Cardiac atrium fibroblast (primary cell): ENCODE measurements at places on chromosomes 3 and 15. TPM values are rescaled to one million over a fixed set of nuclear protein-coding genes. Genes with fewer than 3 reads are reported as not detected.

Gene CLDN11
- total RNA-seq, result 163 and 225 TPM in 2 replicates

Gene ACP3
- 1.5 and 1.8 TPM in 2 replicates for total RNA-seq

Gene CIAO2A
- total RNA-seq, result 42.9 and 69.3 TPM in 2 replicates

Gene CCR4
- 0.32 TPM in 1 of 2 replicates, not detected in the other for total RNA-seq

Gene ADGRG7
- not detected in 2 replicates for total RNA-seq

Gene SKOR1
- total RNA-seq, result not detected in 2 replicates

Gene GOLGA8T
- not detected in 2 replicates for total RNA-seq

Gene CPLX3
- not detected in 2 replicates for total RNA-seq

Gene PLCH1
- total RNA-seq, result not detected in 2 replicates

Gene LIPC
- 0.16 and 0.90 TPM in 2 replicates for total RNA-seq

Gene ALPK3
- total RNA-seq, result 0.97 and 6.0 TPM in 2 replicates

Gene CPB1
- not detected in 2 replicates for total RNA-seq

Gene ALAS1
- 22.7 and 29.6 TPM in 2 replicates for total RNA-seq

Gene FGF12
- total RNA-seq, result 2.6 TPM in 1 of 2 replicates, not detected in the other

Gene SCG5
- 2.6 and 3.2 TPM in 2 replicates for total RNA-seq

Gene ATP13A5
- not detected in 2 replicates for total RNA-seq

Gene ICE2
- 7.8 and 11.7 TPM in 2 replicates for total RNA-seq

Gene PLOD2
- 318 and 416 TPM in 2 replicates for total RNA-seq

Gene DGKG
- total RNA-seq, result 0.16 and 0.72 TPM in 2 replicates

Gene KLHL40
- not detected in 2 replicates for total RNA-seq

Gene SST
- total RNA-seq, result not detected in 2 replicates

Gene NRG4
- total RNA-seq, result not detected in 2 replicates

Gene FES
- total RNA-seq, result 7.5 and 15.0 TPM in 2 replicates

Gene ZBED2
- total RNA-seq, result not detected in 2 replicates

Gene SLC24A5
- not detected in 2 replicates for total RNA-seq

Gene CYP1A2
- total RNA-seq, result not detected in 2 replicates

Gene ZNF774
- 0.32 TPM in 1 of 2 replicates, not detected in the other for total RNA-seq

Gene ESYT3
- under 0.01 and 0.16 TPM in 2 replicates for total RNA-seq

Gene RNF168
- total RNA-seq, result 7.0 and 7.9 TPM in 2 replicates

Gene GP9
- total RNA-seq, result not detected in 2 replicates

Gene REC114
- total RNA-seq, result not detected in 2 replicates

Gene PROS1
- 212 and 237 TPM in 2 replicates for total RNA-seq

Gene SLCO2A1
- total RNA-seq, result 4.2 and 4.5 TPM in 2 replicates

Gene FOXP1
- total RNA-seq, result 21.2 and 27.4 TPM in 2 replicates

Gene C3orf49
- not detected in 2 replicates for total RNA-seq

Gene TMEM207
- not detected in 2 replicates for total RNA-seq

Gene OR5K1
- not detected in 2 replicates for total RNA-seq

Gene LRTM1
- not detected in 2 replicates for total RNA-seq

Gene TTLL13
- not detected in 2 replicates for total RNA-seq

Gene LRRC49
- 4.9 and 5.8 TPM in 2 replicates for total RNA-seq

Gene SLC2A2
- total RNA-seq, result not detected in 2 replicates

Gene NANOGP8
- total RNA-seq, result not detected in 2 replicates

Gene ITIH1
- total RNA-seq, result not detected in 2 replicates

Gene GATA2
- 7.3 and 8.1 TPM in 2 replicates for total RNA-seq

Gene FOXB1
- not detected in 2 replicates for total RNA-seq

Gene APOD
- total RNA-seq, result 45.9 and 53.8 TPM in 2 replicates

Gene RBM6
- total RNA-seq, result 16.7 and 26.5 TPM in 2 replicates

Gene CCDC33
- not detected in 2 replicates for total RNA-seq

Gene PPP1R14D
- not detected in 2 replicates for total RNA-seq

Gene KIF15
- total RNA-seq, result 4.2 and 5.4 TPM in 2 replicates

Gene GNB5
- total RNA-seq, result 14.4 and 15.5 TPM in 2 replicates
